B cell (primary cell): ENCODE measurements at places on chromosomes 4 and X. TPM values are rescaled to one million over a fixed set of nuclear protein-coding genes. Genes with fewer than 3 reads are reported as not detected.
A peak's percentile ranks its signal among the peaks of the same experiment; 100 is the strongest.

The GUCY1A1 gene
- 0.10 and 0.25 TPM in 2 replicates for total RNA-seq

The SHROOM2 gene
- not detected in 2 replicates for total RNA-seq

The C1QTNF7 gene
- not detected in 2 replicates for total RNA-seq

DNA sequence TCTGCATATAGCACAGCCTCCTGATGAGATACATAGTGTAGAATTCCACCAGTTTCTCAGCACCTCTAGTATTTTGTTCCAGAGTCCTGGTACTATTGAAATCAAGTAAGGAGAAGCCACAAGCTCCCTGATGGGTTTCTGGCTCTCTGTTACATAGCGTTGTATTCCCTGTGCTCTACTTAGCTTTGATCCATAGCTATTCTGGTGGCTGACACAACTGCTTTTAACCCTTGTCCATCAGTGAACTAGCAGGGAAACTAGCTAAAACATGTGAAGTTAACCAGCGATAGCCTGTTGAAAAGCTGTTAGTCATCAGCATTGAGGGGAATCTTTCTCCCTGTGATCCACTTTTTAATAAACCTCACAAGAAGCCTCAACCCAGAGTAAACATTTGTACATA is 26.9 kb downstream of the NIPAL1 start:
- H3K27ac ChIP-seq = no peak overlapping the region
- H3K36me3 ChIP-seq = no peaks in the 10 kb centered on the region
- no peak overlapping the region for H3K4me3 ChIP-seq

DNA sequence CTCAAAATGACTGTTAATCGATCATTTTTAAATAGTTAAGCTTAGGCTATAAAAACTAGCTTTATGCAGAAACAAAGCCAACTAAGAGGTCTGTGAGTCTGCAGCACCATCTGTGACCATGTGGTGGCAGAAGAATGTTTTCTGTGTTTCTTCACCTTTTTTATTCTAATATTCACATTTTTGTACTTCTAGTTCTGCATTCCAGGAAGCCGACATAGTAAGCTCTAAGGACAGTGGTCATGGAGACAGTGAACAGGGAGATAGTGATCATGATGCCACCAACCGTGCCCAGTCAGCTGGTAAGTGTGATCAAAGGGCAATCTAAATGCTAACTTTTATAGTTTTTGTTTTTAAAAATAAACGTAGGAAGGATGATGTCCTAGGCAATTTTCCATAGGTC is 5.6 kb downstream of the PCDH10 start:
- no peaks in the 10 kb centered on the region for H3K36me3 ChIP-seq
- no peak overlapping the region for H3K27ac ChIP-seq
- peaks cover 35% of the 10 kb centered on the region for H3K27me3 ChIP-seq
- DNase-seq = no peak

DNA sequence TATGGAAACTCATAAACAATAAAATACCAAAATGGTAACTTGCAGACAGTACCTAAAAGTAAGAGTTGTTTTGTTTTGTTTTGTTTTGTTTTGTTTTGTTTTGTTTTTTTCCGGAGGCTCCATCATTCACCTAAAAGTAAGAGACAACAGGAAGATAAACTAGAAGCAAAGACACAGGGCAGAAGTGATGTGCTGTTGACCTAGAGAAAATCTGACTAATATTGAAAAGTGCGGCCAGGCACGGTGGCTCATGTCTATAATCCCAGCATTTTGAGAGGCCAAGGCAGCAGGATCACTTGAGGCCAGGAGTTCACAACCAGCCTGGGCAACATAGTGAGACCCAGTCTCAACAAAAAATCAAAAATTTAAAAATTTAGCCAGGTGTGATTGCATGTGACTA is 5.6 kb upstream of the CENPC start:
- H3K27ac ChIP-seq = peak overlapping the region; percentile 70
- no peak overlapping the region for H3K4me3 ChIP-seq
- peaks cover 44% of the 10 kb centered on the region for H3K4me1 ChIP-seq

The MAGEB6B gene
- not detected in 2 replicates for total RNA-seq

DNA sequence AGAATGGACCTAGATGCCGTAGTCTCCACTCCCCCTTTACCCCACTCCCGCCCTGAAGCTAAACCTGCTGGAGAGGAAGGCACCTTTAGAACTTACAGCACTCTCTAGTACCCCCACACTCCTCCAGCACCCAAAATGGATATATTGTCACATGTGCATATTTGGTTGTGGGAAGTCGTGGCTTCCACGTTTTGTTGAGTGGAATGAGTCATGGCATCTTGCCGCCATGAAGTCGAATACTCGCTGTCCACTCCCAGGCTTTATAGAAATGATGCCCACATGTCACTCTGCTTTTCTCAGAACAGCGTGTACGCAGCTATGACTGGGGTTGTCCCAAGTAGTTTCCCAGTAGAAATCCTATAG is 545 bp downstream of the ABCE1 start:
- H3K4me3 ChIP-seq = peak overlapping the region; percentile 94
- peaks cover 52% of the 10 kb centered on the region for H3K4me1 ChIP-seq
- H3K27me3 ChIP-seq = no peaks in the 10 kb centered on the region
- H3K27ac ChIP-seq = peak overlapping the region; percentile 90
- H3K36me3 ChIP-seq = peaks cover 11% of the 10 kb centered on the region

The FAM13A gene
- total RNA-seq = 2.1 and 3.4 TPM in 2 replicates

The ETFDH gene
- total RNA-seq = 8.8 and 10.8 TPM in 2 replicates

The MAGEC3 gene
- total RNA-seq = not detected in 2 replicates

DNA sequence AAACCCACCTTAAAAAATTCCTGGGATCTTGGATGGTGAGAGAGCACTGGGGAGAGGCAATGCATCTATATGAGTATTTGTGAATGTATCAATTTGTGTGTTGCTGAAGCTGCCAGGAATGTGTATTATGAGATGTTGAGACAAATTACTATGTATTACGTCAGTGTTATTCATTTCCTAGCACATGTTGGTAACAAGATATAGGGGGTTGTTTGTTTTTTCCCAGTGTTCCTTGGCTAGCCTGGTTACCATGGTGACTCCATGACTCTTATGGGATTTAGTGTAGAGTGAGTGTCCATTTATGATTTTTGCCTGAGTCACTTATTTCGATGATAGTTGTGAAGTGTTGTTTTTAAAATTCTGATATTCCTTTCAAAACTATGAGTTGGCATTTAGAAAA is 65.6 kb downstream of the RAB40A start:
- no peaks in the 10 kb centered on the region for H3K4me1 ChIP-seq
- H3K4me3 ChIP-seq = no peak overlapping the region
- no peaks in the 10 kb centered on the region for H3K27me3 ChIP-seq
- DNase-seq = no peak
- no peaks in the 10 kb centered on the region for H3K36me3 ChIP-seq

DNA sequence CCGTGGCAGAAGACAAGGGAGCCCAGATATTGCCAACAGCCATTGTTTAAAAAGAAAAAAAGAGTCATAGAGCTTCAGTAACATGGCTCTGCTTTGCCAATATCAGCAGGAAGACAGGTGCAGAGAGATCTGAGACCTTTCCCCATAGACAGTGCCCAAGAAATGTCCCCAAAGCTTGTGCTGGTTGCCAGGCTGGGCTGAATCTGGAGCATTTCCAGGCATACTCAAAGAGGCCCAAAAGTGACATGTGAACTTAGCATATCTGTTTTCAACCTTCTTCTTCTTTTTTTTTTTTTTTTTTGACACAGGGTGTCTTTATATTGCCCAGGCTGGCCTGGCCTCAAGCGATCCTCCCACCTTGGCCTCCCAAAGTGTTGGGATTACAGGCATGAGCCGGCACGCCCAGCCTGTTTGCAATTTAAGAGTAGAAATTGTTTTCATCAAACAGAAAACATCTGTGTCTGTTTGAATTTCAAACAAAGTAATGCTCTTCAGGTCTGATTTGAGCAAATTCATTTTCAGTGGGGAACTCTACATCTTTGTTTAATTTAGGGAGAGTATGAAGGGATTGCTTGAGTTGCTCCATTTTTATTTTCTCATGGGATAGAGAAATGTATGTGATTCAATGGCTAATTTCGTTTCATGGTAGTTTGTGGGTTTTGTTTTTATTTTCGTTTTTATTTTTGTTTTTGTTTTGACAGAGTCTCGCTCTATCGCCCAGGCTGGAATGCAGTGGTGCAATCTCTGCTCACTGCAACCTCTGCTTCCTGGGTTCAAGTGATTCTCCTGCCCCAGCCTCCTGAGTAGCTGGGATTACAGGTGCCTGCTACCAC is 56.6 kb upstream of the RBM47 start:
- no peak overlapping the region for H3K27ac ChIP-seq
- no peak for DNase-seq
- no peaks in the 10 kb centered on the region for H3K36me3 ChIP-seq
- H3K27me3 ChIP-seq = no peaks in the 10 kb centered on the region

- H3K27ac ChIP-seq = no peak overlapping the region
- peaks cover 7% of the 10 kb centered on the region for H3K4me1 ChIP-seq
- H3K4me3 ChIP-seq = no peak overlapping the region
- H3K27me3 ChIP-seq = no peaks in the 10 kb centered on the region
Measured at GRCh38 chr4:168384437-168385141, 66.0 kb upstream of the DDX60 start.
